ENCODE measurements at places on chromosomes 5 and 9. TPM values are rescaled to one million over a fixed set of nuclear protein-coding genes. Genes with fewer than 3 reads are reported as not detected.

DNA sequence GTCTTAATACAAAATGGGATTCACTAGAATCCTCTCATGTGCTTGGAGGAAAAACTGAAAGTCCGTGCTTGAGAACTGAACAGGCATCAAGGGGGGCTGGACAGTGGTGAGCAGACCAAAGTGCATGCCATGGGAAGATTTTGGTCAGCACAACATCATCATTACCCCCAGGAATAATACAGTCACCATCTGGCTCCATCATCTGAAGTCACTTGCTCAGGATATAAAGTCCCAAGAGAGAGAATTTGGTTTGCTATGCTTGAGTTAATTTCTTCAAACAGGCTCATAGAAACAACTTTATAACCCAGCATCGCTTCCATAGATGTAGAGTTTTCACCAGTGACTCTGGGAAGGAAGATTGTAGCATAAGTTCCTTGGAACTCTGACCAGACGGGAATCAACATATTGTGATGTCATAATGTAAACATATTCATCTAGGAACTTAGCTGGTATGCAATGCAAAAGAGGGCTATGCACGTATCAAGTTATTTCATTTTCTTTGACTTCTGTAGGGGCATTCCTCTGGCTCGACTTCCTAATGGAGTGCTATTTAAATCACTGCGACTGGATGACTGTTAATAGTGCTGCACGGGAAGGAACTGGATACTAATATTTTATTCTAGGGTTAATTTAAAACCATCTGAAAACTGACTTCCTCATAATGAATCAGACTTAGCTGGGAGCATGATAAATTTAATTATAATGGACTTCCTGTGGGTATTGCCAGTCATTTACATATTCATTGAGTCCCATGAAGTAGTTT lies 145.2 kb downstream of the MTRR start:
- DNase-seq = peak; percentile 11

GRCh38 chr5:111144352-111144930 lies 52.3 kb downstream of the WDR36 start:
- DNase-seq = no peak

GRCh38 chr5:176985516-176985915 lies 21.1 kb downstream of the UIMC1 start:
- DNase-seq = no peak

DNA sequence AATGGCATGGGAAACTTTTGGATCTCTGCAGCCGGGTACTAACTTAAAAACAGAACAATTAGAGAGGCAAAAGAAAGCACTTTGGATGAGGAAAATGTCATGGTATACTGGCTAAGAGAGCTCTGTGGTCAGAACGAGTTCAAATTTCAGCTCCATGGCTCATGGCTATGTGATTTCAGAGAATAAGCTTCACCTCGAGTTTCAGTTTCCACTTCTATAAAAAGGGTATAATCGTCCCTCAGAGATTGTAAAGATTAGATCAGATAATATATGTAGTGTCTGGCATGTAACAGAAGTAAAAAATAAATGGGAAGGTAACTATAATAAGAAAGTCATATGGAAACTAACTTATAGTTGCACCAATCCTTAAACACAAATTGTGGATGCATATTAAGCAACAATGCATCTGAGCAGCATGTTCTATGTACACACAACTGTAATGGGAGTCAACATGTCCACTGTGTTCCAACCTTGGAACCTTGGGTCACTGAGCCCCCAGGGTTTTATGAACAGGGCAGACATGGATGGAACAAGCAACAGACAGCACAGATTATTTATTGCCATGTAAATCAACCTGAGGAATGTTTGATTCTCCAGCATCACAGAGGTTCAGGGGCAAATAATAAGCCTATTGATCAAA lies 145.4 kb downstream of the MAPKAP1 start:
- no peak for DNase-seq

DNA sequence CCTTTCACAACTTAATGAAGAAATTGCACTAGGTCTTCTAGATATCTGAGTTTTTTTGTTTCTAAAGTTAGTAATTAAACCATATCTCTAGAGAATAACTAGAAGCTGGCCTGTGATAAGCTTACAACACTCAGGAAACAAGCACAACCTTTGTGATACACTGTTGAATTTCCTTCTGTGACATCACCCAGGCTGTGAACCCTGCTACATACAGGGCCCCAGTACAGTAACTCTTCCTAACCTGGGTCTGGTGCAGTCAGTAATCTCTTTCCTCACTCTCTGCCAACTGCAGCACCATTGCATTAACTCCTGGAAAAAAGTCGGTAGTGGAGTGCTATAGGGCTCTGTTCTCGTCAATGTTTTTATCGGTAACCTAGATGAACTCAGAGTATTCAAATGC lies 10.6 kb upstream of the IGFBPL1 start:
- no peak for DNase-seq

DNA sequence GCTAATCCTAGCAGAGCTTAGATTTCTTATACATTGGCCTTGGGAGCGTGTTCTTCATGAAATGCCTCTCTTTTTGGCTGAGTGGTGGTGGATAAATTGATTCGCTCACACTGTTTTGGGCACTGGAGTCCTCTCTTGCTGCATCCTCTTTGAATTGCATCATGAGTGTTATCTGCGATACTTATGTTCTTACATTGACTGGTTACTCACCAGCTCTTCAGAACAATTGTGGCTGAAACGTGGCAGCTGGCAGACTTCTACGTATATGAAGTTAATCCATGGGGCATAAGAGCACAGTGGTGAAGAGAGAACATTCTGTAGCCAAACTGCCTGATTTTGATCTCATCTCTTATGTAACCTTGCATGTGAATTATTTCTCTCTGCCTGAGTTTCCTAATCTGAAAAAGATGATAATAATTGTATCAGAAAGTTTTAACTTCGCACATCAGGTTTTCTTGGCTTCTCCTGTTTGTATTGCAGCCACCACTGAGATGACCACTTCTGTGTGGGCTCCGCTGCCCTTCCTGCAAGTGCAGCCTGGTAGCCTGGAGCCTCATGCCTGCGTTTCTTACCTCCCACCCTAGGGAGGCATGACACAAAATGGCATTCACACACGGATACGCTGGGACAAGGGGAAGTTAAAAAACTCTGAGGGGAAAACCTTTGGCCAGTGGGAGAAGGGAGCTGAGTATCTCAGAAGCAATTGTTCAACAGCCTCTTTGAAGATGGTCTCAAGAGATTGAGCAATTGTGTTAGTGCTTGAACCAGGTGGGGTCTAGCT lies 295.2 kb downstream of the ARHGAP26 start:
- no peak for DNase-seq

GRCh38 chr5:133827011-133827410 lies 141.4 kb downstream of the C5orf15 start:
- no peak for DNase-seq

- DNase-seq = no peak
These were observed 15.2 kb downstream of the FNBP1 start for GRCh38 chr9:130027533-130028365.

DNA sequence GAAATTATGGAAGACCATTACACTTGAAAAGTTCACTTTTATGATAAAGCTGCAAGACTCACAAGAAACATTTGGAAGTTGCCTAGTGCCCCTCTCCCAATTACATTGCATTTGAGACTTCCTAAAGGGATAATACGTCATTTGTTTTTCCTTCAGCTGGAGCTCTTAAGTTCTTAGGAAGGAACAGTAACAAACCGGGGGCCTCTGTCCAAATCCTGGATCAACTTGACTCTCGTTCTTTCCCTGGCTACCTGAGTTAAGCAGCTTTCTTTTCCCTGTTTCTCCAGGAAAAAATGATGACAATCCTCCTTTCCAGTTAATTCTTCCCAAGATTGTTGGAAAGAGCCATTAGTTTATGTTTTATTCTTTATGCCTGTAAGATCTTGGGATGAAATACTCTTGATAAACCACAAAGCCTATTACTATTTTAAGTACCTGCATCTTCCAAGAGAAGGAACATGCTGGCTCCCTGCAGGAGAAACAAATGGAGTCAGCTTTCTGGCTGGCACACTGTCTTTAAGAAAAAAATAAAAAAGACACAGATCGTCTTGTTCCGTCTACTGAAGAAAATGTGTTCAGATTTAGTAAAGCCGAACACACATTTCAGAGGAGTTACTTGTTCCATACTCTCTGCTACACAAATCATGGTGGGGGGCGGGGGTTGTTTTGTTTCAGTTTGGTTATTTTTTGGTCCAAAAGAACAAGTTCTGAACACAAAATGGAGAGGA lies 297.9 kb downstream of the EFNA5 start:
- DNase-seq = peak; percentile 84

GRCh38 chr5:136328097-136328496 lies 37.2 kb downstream of the TRPC7 start:
- DNase-seq = no peak

Gene AK6
- 44.8 TPM for polyA plus RNA-seq

Gene PDGFRB
- 125 TPM for polyA plus RNA-seq

DNA sequence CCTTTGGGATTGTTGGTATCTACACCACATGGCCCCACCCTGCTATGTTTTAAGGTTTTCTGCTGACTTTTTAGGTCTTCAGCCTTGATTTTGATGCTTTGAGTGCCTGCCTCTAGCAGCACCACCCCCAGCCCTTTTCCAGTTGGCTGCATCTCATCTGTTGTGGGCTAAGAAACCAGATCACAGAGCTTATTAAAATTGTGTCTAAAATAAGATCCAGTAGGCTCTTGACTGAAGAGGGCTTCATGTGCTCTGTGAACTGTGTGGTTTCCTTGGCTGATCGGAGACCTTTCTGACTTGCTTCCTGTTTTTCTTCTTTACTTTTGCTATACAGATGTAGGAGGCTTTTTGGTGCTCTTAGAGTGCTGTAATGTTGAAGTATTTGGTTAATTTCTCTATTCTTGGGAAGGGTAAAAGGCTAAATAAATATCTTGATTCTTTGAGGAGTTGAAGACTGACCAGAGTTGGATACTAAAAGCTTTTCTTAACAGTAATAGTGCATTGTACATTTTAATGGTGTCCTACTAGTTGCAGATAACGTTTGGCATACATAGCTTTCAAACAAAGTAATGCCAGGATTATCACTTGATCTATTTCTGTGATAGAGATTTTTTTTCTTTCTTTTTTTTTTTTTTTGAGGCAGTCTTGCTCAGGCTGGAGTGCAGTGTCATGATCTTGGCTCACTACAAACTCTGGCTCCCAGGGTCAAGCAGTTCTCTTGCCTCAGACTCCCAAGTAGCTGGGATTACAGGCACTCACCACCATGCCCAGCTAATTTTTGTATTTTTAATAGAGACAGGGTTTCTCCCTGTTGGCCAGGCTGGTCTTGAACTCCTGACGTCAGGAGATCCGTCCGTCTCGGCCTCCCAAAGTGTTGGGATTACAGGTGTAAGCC lies 4.5 kb downstream of the UBE2D2 start:
- peak; percentile 36 for DNase-seq

DNA sequence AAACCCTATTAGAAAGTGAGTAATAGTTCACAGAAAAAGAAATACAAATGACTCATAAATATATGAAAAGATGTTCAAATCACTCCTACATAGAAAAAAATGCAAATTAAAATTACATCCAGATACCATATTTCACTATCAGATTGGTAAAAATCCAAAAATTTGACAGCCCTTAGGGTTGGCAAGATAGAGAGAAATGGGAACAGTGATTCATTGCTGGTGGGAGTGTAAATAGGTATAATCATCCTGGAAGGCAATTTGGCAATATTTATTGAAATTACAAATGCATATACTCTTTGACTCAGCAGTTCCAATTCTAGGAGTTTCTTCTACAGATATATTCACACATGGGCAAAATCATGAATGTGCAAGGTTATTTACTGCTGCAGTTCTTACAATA lies 273.5 kb downstream of the NR2F1-AS1 start:
- no peak for DNase-seq

GRCh38 chr5:147015405-147015804 lies 136.8 kb upstream of the PPP2R2B start:
- no peak for DNase-seq

DNA sequence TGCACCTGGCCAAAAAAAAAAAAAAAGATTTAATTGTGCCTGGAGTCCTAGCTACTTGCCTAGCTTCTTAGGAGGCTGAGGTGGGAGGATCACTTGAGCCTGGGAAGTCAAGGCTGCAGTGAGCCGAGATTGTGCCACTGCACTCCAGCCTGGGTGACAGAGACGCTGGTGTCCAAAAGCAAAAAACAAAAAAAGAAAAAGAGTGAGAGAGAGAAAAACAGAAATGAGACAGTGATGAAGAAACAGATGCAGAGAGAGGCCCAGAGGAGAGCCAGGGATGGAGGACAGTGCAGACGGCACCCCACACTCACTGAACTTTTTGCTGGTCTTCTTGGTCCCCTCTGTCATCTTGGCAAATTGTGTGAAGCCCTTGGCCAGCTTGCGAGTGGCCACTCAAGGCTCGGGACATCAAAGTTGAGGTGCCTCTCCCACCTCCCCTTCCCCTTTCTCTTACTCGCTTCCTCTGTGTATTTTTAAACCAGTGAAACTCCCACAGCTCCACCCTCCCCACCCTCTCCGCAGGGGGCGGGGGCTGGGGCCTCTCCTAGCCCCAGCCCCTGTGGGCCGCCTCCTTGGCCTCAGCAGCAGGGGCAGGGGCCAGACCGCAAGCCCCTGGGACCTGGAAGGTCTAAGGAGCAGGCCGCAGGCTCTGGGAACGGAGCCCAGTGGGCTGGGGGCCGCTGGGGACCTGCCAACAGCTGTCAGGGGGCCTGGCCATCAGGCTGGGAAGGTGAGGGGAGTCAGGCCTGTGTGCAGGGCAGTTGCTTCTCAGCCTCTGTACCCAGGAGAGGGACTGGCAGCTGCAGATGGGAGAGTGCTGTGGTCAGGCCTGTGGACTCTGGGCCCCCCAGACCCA lies at the start of gene SH2D3C:
SH2D3C (minus strand) TSS at position 387 of the 856 bp plus-strand sequence; CDS start at position 348, 39 bp downstream.
- DNase-seq = peak; percentile 70

Gene CCL27
- 0.53 TPM for polyA plus RNA-seq

- no peak for DNase-seq
These were observed 153.1 kb upstream of the OTULINL start for GRCh38 chr5:14428302-14429081.

- DNase-seq = peak; percentile 71
These were observed 5.6 kb downstream of the BNC2 start for GRCh38 chr9:16864649-16865434.

DNA sequence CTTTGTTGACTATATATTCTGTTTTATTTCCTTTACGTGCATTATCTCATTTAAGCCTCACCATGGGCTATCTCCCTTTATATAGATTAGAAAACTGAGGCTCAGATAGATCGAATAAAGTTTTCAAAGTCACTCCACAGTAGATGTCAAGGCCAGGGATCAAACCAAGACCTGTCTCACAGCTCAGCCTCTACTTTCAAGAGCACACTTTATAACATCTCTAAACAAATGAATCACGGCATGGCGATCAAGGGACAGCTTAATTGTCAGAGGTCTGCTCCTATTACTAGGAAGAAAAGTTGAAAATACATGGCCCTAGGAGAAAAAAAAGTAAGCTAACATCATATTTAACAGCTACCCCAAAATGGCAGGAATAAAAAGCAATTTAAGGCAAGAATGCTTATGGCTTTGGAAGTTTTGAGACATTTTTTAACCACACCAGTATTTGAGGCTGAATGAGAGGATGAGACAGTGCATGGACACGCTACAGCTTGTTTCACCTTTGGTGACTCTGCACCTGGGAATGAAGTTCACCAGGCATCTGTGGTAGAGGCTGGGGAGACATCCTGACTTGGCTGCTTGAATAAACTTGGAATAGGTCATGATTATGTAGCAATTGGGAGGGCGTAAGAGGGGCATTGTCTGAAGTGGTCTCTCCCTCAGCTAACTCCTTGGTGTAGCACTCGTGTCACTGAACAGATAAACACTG lies 486.8 kb upstream of the WWC1 start:
- no peak for DNase-seq

- no peak for DNase-seq
These were observed 1049.6 kb upstream of the SEMA6A start for GRCh38 chr5:117624201-117624600.

- no peak for DNase-seq
These were observed 31.9 kb downstream of the MORN5 start for GRCh38 chr9:122191584-122191983.
